T-helper 2 cell treated with Interferon-gamma antibody and Interleukin-4, amounts not matched to agents 100 ng/mL and 5 ng/mL, for 36 hours (primary cell): ENCODE measurements at places on chromosomes 6 and 20. TPM values are rescaled to one million over a fixed set of nuclear protein-coding genes. Genes with fewer than 3 reads are reported as not detected.

Gene SLC17A9
- 11.0 and 12.8 TPM in 2 replicates for total RNA-seq

Gene CDSN
- total RNA-seq = not detected in 2 replicates

Gene GNMT
- total RNA-seq = 0.98 and 1.00 TPM in 2 replicates

Gene TCF21
- total RNA-seq = not detected in 2 replicates

Gene SLC44A4
- not detected in 2 replicates for total RNA-seq
